ENCODE measurements at places on chromosomes 1 and 21.
A peak's percentile ranks its signal among the peaks of the same experiment; 100 is the strongest.

DNA sequence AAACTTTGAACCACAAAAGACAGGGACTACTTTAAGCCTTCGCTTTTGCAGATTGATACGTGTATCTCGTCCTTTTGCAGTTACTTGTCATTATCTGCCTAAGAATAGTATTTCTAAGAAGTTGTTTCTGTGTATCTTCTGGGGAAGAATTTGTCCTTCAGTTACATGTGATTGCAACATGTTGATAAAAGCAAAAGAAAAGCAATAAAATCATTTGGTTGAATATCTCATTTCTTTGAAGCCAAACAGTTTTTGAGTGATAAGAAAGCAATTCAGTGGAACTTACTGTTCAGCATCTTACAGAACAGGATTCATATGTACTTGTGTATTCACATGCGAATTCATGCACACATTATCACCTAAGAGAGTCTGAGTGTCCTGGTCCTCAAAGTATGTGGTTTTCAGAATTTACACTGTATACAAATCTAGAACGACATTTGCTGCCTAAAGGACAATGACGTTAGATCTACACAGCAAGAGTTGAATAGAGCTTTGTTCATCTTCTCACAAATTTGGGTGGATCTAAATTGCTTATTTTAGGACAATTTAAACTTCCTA lies 66.7 kb upstream of the MRPS6 start:
- DNase-seq: no peak

DNA sequence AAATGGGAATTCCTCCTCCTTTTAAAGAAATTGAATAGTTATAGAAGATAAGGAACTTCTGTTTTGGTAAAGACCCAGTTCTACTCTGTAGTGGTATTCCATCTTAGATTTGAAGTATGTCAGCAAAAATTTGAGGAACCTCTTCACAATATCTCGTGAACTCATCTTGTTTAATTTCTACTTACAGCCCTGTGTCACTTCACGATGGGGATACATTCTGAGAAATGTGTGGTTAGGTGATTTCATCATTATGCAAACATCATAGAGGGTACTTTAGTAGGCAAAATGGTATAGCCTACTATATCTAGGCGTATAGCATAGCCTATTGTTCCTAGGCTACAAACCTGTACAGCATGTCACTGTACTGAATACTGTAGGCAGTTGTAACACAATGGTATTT lies 36.0 kb downstream of the ALG6 start:
- no peak for DNase-seq

GRCh38 chr1:8134546-8135235 lies 108.6 kb upstream of the ERRFI1 start:
- peak; percentile 62 for DNase-seq

DNA sequence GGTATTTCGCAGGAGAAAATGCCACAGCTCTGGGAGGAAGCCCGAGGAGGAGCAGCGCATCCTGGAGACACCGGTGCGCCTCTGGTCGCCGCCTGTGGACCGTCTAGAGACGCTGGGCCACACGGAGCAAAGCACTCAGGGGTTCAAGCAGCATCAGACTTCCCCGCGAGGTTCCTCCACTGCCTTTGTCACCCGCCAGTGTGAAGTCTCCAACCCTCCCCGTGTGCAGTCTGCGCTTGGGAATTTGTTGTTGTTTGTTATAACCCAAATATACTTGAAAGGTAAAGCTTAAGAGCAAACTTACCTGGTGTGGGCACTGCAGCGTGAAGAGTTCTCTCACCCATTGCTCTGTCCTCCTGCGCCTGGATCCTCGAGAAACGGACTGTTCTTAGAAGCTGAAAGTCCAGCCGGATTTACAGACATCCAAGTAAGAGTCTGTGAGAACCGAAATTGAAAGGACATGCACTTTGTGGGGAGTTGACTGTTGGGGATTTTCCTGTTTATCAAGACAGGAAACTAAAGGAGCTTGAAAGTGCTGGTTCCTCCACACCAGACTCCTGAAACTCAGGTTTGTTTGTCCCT lies at the start of gene GBP4:
GBP4 (minus strand) TSS at position 452 of the 582 bp plus-strand sequence; CDS start at position 344, 108 bp downstream.
- peak; percentile 41 for DNase-seq

GRCh38 chr1:55329808-55330432 lies 114.8 kb upstream of the USP24 start:
- DNase-seq: no peak
